ENCODE measurements at places on chromosomes 11 and 22.

- no peak for DNase-seq
These were observed 1030.4 kb upstream of the CNTN5 start for GRCh38 chr11:97990162-97990920.

GRCh38 chr11:3939211-3939610, 83.7 kb downstream of the STIM1 start:
- no peak for DNase-seq

- DNase-seq: no peak
These were observed 934.9 kb downstream of the BRD1 start for GRCh38 chr22:48892578-48893287.

DNA sequence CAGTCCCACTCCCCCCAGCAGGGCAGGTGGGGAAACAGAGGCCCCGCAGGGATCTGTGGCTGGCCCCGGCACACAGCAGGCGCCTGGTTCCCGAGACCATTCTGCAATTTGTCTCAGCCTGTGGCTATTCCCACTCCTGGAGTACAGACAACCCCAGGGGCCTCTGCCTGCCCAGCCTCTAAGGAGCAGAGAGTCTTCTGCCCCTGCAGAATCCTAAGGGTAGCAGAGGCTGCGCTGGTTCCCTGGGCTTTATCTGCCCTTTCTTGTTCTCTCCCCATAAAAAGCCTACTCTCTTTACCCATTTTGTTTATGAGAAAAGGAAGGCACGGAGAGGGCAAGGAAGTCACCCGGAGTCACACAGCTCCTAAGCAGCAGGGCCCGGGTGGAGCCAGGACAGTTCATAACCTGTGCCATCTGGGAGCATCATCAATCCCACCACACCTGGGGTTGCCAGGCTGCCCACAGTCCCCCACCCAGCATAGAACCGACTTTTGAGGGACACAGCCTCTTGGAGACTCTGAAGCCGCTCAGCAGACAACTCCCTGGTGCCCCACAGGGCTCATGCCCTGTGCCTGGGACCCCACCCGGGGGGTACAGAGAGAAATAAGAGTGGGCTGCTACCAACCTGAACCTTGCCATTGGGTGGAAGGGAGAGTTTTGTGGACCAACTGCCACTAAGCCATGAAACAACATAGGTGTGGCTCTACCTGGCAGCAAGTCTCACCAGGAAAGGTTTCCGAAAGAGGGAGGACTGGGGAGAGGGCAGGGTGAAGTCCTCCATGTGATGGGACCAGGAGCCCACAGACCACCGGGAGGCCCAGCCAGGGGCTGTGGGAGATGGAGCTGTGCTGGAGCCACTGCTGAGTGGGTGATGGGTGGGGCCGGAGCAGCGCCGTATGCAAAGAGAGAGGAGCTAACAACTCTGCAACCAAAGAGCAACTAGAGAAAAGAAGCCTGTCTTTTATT, 17.2 kb upstream of the LINC01488 start:
- DNase-seq: no peak

DNA sequence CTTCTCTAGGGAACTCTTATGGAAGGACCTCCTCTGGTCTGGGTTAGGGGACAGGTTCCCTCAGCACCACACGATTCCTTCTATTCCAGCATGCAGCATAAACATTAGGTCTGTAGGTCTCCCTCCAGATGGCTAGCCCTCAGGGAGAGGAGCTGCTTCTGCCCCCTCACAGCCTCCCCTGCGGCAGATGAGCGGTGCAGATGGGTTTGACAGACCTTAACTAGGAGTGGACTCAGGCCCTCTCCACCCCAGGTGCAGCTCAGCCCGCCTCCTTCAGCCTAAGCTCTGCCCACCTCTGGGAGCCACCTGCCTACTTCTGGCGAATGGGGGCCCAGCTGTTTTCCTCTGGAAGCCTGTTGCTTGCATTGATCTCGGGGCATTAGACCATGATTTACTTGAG, 55.7 kb upstream of the EIF3D start:
- no peak for DNase-seq

GRCh38 chr11:128662960-128663359, 30.9 kb upstream of the FLI1 start:
- DNase-seq: no peak

Data from HEK293T (cell line).